Inflammatory macrophage (primary cell): ENCODE measurements at places on chromosomes 3 and 15.

GRCh38 chr3:142904639-142905436, 16.0 kb upstream of the PCOLCE2 start:
- peak; percentile 67 for DNase-seq

DNA sequence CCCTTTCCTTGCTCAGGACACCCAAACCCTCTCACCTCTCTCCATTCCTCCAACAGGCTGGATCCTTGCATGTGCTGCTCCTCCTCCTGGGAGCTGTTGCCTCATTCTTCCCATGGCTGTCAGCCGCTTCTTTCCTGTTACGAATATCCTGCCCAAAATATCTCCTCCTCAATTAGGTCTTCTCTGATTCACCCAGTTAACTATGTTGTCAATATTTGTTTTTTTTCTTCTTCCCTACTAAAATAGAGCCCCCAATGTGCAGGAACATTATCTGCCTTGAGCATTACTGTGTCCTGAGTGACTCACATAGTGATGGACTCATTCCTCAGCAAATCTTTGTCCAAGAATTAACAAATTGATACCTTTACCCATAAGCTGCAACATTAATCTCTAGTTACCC, 357.2 kb downstream of the CLSTN2 start:
- DNase-seq, result no peak

- DNase-seq, result no peak
These were observed 99.6 kb upstream of the ROBO2 start for GRCh38 chr3:76940181-76940770.

DNA sequence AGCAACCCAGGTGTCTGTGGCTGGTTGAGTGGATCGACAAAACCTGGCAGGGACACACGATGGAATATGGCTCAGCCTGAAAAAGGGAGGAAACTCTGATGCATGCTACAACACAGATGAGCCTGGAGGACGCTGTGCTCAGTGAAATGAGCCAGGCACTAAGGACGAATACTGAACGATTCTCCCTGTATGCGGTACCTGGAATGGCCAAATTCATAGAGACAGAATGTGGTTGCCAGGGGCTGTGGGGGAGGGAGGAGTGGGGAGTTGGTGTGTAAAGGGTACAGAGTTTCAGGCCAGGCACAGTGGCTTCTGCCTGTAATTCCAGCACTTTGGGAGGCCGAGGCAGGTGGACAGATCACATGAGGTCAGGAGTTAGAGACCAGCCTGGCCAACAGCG, 35.1 kb downstream of the PCSK6 start:
- DNase-seq, result no peak

GRCh38 chr3:32844914-32845313, 27.1 kb downstream of the TRIM71 start:
- DNase-seq, result no peak
